Sciatic nerve (tissue), 2 donors: ENCODE measurements at places on chromosomes 3 and 15. TPM values are rescaled to one million over a fixed set of nuclear protein-coding genes. Genes with fewer than 3 reads are reported as not detected.

Gene VPS8
- total RNA-seq, result 86.4 TPM

Gene SEC22C
- total RNA-seq, result 59.5 TPM

Gene FOXL2
- total RNA-seq, result 0.13 TPM

Gene TRMT10C
- 15.0 TPM for total RNA-seq

Gene CHRNA5
- 1.8 TPM for total RNA-seq

GRCh38 chr3:27577504-27577903, 93.3 kb upstream of the SLC4A7 start:
- DNase-seq, result no peak

DNA sequence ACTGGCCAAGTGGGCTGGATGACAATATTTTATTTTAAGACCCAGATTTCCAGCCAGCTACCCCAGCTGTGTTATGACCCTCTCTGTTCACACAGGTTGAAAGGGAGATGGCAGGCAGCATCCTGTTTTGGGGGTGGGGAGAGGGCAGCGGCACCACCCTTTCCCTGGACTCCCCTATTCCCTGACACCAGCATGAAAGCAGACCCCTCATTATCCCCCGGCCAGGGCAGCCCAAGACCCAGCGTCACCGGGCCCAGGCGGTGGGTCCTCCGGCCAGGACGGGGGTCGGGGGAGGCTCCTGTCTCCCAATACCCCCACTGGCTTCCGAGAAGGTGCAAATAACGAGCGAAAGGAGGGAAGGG, 127.6 kb upstream of the MEF2A start:
- no peak for DNase-seq

DNA sequence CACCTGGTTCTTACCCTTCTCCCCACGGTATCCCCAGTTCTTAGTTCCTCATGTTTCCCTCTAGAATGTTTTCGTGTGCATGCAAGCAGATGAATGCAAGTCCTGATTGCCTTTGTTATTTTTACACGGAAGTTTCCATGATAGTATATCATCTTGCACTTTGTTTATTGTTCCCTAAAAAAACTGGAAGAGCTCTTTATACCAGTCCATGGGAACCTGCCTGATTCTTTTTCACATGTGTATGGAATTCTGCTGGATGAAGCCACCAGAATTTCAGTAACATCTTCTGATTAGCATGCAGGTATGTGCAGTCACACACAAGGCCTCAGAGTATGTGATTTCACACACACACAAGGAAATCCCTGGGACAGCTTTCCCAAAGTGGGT, 16.0 kb upstream of the LRRK1 start:
- DNase-seq, result no peak

- DNase-seq, result peak; percentile 43
These were observed 65.6 kb downstream of the ABTB1 start for GRCh38 chr3:127738192-127738840.

- peak; percentile 58 for DNase-seq
These were observed 31.4 kb upstream of the PRTG start for GRCh38 chr15:55774113-55774970.

- DNase-seq, result no peak
These were observed 585.6 kb upstream of the ALCAM start for GRCh38 chr3:104781112-104781511.

DNA sequence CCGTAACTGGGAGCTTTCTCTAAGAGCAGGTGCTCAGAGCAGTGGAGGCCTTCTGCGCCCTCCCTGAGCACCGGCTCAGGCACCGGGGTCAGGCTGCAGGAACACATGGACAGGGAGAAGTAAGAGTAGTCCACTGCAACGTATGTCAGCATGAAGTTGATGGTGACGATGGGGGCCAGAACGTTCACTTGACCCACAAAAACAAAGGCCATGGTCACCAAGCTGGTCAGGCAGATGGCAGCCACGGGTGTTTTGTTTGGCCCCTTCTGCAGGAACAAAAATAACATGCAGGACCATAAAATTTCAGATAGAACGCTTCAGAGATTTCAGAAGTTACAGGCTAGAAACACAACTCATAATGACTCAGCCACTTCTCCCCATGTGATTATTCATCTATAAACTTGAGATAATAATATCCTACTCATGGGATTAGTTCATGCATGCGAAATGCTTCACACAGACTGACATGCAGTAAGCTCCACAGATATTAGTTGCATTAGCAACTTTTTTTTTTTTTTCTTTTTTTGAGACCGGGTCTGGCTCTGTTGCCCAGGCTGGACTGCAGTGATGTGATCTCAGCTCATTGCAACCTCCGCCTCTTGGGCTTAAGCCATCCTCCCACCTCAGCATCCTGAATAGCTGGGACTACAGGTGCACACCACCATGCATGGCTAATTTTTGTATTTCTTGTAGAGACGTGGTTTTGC, 52.2 kb upstream of the HEG1 start:
- no peak for DNase-seq

GRCh38 chr15:75731248-75732151, 18.9 kb upstream of the CSPG4 start:
- peak; percentile 77 for DNase-seq
